ENCODE measurements at places on chromosomes 4 and X. TPM values are rescaled to one million over a fixed set of nuclear protein-coding genes. Genes with fewer than 3 reads are reported as not detected.
A peak's percentile ranks its signal among the peaks of the same experiment; 100 is the strongest.

DNA sequence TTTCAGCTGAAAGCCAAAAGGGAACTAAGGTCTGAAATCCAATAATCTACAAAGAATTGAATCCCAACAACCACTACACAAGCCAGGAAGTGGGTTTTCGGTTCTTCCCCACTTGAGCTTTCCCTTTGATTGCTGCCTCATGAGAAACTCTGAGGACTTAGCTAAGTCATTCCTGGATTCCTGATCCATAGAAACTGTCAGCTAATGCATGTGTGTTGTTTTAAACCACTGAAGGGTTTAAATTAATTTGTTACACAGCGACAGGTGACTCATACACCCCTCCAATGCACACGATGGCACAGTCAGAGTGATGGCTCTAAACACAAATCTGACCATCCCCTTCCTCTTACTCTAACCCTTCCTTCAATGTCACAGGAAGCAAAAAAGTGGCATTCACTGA is 282.9 kb downstream of the RAB28 start:
- no peak for DNase-seq

DNA sequence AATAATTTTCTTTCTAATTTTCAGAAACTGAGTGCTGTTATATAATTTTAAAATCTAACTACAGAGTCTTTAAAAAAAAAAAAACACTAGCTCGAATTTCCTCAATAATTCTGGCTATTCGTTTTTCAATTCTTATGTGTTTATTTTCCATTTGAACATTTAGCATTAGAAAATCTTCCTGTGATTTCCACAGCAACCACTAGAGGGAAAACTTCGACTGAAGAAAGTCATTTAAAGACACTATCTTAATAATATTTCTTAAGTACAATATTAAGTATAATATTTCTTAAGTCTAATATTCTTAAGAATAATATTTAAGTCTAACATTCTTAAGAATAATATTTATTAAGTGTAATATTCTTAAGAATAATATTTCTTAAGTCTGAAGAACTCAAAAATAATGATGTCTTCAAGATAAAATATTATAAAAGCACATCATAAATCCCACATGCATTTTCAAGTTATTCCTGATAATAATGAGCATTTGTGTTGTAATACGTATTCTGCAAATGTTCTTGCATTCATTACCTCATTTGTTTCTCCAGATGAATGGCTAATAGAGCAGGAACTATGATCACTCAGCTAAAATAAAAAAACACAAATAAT is 118.4 kb upstream of the WDR17 start:
- no peak for DNase-seq

DNA sequence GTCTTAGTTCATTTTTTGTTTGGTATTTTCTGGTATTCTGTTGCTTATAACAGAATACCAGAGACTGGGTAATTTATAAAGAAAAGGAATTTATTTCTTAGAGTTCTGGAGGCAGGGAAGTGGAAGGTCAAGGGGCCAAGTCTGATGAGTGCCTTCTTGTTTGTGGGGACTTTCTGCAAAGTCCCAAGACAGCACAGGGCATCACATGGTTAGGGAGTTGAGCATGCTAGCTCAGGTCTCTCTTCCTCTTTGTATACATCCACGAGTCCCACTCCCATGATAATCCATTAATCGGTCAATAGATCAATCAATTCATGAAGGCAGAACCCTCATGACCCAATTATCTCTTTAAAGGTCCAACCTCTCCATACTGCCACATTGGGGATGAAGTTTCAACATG is 31.1 kb downstream of the IL13RA1 start:
- DNase-seq = no peak

DNA sequence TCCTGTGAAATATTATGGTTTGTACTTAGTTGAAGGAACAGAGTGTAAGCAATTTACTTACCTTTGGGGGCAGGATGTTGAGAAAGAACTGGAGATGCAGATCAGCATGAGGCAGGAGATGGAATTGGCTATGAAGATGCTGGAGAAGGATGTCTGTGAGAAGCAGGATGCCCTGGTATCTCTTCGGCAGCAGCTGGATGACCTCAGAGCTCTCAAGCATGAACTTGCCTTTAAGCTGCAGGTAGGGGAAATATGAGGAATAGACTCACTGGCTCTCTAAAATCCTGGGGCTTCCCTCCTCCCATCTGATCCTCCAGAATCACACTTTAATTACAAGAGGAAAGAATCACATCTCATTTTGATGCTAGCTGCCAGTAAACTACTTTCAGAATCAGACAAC is 51.0 kb downstream of the GRSF1 start:
- DNase-seq = no peak

- DNase-seq = peak; percentile 56
Measured at GRCh38 chrX:45322382-45322781, 121.7 kb upstream of the DIPK2B start.

DNA sequence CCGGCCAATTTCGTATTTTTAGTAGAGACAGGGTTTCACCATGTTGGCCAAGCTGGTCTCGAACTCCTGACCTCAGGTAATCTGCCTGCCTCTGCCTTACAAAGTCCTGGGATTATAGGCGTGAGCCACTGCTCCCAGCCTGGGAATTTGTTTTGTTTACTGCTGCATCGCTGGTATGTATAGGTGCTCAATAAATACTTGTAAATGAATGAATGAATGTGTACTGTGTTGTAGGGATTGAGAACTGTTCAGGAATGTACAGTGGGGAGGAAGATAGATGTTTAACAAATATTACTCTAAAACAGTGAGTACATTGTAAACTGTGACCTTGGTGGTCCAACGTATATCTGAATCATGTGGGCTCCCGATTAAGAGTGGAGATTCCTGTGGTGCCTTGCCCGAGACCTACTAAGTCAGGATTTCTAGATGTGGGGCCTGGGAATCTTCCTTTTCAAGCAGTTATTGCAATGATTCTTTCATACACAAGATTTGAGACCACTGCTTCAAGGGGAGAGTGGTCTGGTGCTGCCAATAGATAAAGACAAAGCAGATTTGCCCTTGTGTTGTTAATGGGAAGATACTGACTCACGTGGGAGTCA is 41.0 kb downstream of the WWC2 start:
- no peak for DNase-seq

DNA sequence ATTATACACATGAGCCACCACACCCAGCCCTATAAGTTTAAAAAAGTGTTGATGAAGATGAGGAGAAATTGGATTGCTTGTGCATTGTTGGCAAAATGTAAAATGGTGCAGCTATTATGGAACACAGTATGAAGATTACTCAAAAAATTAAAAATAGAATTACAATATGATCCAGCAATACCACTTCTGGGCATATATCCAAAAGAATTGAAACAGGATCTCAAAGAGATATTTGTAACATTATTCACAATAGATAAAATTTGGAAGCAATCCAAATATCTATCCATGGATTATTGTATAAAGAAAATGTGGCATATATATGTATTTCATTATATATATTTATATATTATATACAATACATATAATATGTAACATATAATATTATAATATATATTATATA is 515.6 kb upstream of the GNPDA2 start:
- no peak for DNase-seq

DNA sequence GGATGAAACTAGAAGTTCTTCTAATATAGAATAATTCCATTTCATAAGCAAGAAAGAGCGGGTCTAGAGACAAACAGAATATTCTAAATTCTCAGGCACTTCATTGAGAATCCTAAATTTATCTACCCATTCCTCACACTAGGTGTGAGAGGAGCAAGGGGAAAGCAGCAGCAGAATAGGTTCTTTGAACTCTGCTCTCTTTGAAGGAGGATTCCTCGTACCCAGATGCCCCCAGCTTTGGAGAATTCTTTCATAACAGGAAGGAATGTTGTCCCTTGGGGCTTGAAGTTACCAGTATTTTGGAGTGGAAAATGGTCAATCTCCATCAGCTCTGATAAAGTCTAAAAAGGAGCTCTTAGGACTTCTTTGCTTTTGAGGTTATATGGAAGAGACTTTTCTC is 59.7 kb upstream of the RASGEF1B start:
- DNase-seq = no peak

DNA sequence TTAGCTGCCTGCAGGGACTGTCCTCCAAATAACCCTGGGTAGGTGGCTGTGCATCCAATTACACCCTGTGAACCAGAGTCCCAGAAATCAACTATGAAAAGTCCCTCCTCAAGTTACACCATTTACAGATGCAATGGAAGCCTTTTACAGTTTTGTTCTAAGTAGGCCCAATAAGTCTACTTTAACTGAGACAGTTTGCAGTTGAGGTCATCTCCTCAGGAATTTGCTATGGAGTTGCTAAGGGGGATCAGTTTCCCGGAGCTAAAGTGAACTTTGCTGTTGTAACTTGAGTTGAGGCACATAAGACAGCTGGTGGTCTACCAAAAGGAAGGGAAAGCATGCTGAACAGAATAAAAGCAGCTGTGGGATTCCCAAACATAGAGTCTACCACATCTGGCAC is 121.6 kb upstream of the STK26 start:
- no peak for DNase-seq

- no peak for DNase-seq
Measured at GRCh38 chrX:98067611-98068010, 1183.9 kb downstream of the RPA4 start.

- peak; percentile 15 for DNase-seq
Measured at GRCh38 chr4:39255266-39255665, 72.9 kb downstream of the WDR19 start.

DNA sequence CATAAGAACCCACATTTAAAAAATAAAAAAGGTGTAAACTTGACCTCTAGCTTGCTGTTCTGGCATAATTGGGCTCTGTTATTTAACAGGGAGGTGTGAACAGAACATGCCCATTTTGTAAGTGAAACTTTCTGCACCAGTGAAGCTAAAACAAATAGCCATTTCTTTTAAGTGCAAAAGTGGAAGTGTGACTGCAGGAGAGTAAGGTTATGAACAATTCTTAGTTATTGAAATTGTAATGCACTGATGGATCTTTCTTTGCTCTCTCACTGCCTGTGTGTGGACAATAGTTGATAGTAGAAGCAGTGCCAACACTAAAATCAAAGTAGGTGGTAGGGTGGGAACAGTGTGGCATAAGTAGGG is 12.6 kb downstream of the P2RY10 start:
- no peak for DNase-seq

GRCh38 chrX:107199491-107199890 is 6.7 kb downstream of the NUP62CL start:
- no peak for DNase-seq

DNA sequence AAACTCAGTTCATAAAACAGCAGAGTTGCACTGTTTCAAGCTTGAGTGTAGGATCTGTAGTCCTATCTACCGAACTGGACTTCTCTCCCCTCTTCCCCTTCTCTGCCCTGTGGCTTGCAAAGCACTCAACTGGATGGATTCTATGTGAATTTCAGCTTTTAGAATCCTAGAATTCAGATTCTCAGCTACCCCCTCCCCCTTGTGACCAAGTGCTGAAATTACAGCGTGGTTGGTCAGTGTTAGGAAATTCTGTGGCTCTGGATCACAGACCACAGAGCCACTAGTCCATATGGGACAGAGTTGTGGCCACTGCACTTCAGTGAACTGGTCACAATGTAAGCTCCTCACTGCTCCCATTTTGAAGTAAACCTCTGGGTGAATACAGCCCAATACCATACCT is 64.6 kb upstream of the TRPC5 start:
- peak; percentile 4 for DNase-seq

GRCh38 chr4:3335385-3335784 is 42.6 kb downstream of the RGS12 start:
- DNase-seq = no peak

MCF2 gene
- total RNA-seq = 0.31 TPM

GAGE12E gene
- not detected for total RNA-seq

CCDC160 gene
- total RNA-seq = not detected

SATL1 gene
- total RNA-seq = not detected

Measured in Panc1 (cell line).